ENCODE measurements at places on chromosomes 7 and 10.

- no peak for DNase-seq
These were observed 7.4 kb downstream of the CYP3A43 start for GRCh38 chr7:99835189-99835588.

- peak; percentile 71 for DNase-seq
These were observed 99.9 kb downstream of the CUBN start for GRCh38 chr10:17029581-17030271.

DNA sequence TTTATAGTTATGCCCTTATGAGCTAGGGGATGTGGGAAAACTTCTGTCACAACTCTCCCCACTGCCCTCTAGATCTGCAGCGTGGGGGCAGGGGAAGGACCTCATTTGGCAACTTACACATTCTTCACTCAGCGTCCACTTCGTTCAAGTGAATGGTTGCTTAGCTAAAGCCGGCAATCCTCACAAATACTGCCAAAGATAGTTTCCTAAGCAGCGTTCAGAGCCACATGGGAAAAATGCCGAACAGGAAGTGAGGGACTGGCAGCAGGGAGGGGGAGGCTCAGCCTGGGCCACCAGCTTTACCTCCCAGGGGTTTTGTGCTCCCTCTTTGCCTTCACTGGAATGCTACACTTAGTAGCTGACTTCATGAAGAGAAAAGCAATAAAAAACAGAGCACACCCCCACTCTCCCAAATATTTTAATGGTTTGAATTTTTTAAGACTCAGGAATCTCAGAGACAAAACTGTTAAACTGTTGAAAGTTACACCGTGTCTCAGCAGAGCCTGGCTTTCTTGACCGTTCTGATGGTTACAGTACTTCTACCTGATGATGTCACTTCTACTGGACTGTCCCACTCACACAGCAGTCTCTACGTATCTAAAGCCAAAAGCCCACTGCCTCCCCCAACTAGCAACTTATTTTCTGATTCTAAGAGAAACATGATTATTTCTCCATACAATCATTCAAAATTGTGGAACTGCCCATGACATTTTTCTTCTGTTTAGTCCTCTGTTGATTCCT lies 10.4 kb downstream of the GRM3 start:
- peak; percentile 3 for DNase-seq

DNA sequence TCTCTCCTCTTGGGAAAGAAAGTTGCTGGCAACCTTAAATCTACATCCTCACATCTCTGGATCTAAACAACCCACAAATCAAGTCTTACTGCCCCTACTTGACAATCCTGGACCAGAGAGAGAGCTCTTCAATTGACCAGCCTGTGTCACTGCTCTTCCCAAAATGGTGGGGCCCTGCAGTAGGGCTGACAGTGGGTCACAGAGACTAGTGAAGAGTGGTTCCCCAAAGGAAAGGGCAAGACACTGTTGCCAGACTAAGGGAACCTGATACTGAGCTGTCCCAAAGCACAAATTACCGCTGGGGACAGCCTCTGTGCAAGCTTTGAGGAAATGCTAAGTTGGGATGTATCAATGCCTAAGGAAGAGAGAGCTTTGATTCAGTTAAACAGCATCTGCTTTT lies 4.5 kb upstream of the GPRIN2 start:
- DNase-seq, result no peak

- DNase-seq, result no peak
These were observed 279.1 kb downstream of the CCSER2 start for GRCh38 chr10:84607523-84607922.

DNA sequence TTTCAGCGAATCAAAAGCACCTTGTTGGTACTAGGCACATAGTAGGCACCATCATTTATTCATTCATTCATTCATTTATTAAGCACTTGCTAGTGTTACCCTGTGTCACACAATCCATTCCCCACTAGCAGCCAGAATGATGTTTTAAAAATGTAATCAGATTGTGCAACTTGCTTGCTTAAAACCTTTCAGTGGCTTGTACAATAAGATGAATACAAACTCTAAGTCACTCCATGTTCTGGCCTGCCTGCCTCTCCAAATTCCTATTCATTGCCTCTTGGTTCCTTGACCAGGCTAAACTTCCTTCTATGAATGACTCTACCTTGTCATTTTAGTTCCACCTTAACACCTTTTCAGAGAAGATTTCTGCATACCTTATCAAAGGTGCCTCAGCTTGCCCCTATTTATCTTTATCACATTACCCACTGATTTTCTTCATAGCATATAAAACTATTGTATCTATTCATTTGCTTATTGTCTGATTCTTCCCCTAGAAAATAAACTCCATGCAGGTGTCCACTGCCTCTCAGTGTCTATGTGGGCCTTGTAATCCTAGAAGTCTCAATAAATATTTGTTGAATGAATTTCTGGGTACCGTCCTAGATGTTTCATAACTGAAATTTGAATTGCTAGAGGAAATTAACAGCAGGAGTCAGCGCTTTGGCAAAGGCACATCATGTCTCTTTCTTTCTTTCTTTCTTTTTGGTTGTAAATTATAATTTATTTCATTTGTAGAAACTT lies 169.5 kb downstream of the TMEM26 start:
- no peak for DNase-seq

DNA sequence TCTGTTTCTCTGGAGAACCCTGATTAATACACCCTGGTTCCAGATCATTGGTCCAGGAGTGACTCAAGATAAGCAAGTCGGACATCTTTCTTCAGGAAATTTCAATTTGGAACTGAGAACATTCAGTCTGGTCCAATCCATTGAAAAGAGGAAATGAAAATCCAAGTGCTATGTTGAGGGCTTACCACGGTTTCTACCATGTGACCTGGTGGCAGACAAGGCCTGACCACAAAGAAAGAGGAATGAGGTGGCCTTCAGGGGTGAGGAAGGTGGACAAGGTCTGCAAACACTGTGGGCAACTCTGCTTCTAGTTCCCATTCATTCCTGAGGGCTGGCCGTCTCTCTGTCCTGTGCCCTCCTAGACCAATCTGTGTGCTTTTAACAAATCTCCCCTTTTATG lies 149.2 kb upstream of the GHITM start:
- DNase-seq, result no peak

GRCh38 chr10:17590969-17591645 lies 26.1 kb downstream of the HACD1 start:
- no peak for DNase-seq

DNA sequence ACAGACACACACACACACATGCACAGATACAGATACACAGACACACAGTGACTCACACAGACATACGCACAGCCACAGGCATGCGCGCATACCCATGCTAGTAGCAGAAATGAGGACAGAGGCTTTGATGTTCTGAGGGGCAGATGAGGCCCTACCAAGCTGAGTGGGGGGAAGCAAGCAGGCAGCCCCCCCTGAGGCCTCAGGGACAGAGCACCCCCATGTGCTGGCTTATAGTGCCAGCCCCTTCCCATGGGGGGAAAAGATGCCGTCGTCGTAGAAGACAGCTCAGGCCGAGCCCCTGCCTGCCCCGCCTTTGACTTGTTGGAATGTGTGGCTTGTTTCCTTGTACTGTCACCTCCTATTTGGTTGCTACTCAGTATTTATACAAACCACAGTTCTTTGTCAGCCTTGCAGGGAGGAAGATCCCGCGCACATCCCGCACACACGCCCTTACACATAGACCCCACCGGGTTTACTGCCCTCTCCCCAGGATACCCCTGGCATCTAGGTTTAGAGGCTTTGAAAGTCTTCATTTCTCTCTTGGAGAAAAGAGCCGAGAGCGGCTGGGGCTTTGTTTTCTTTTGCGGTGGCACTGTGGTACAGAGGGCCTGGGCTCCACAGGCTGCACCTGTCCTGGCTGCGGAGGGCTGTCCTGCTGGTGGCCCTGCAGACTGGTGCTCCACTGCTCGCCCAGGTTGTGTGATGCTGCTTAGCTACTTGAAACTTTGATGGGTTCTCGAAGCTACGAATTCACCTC lies 112.5 kb downstream of the DOCK1 start:
- DNase-seq, result peak; percentile 80

DNA sequence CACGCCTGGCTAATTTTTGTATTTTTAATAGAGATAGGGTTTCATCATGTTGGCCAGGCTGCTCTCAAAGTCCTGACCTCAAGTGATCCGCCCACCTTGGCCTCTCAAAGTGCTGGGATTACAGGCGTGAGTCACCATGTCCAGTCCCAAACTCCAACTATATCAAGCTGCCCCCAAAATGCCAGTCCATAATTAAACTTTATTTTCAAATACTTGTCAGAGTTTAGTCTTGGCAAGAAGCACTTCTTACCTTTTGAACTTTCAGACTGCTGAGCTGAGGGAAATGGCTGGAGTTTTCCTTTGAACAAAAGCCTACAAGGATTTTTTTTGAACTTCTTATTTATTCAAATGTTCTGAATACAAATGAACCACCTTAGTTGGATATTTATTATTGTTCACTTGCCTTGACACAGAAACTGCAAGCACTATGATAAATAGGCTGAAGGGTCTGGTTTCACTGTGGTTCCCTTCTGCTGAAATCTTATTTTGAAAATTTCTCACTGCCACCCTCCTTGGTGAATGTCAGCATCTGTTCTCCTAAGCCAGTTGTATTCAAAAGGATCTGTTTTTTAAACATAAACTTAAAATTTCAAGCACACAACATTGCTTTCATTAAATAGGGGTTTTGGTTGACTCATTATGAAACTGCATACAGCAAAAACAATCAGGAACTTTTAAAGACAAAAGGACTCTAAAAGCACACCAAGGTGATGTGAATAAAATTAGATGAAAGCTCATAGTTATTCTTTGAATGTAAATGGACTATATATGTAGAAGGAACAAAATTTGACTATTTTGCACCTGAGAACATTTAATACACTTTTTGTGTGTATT lies 101.7 kb upstream of the SLC26A5 start:
- no peak for DNase-seq

- no peak for DNase-seq
These were observed 100.1 kb upstream of the UNC5B start for GRCh38 chr10:71112138-71112785.

DNA sequence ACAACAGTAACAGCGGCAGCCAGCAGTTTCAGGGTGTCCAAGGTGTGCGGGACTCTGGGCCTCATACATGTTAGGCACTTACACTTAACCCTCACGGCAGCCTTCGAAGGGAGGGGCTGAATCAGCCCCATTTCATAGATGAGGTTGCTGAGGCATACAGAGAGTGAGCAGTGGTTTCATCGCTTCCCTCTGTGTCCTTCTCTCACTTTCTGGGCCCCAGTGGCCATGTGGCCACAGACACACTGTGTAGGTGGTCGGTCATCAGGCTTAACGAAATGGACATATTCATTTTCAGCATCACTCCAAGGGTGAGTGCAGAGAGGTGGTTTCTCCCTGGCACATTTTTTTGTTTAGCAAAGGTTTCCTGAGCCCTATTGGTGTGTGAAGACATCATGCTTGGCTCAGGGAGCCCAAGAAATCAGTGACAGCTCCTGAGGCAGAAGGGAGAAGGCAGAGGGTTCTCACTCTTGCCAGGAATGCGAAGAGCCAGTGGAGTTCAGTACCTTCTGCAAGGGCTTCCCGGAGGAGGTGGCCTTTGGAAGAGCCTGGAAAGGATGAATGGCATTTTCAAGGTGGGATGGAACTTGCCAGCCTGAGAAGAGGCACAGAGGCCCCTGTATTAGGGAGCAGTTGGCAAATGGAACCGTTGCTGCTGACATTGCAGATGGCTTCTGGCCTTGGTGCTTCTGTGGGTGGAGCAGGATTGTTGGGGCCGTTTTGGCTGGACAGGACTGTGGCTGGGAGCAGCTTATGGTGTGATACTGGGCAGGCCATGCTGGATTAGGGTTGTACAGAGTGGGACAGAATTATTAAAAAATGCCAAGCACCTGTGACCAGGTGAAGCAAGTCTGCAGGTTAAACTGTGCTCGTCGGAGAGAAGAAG lies 61.7 kb upstream of the PPIF start:
- DNase-seq, result no peak

GRCh38 chr7:125254566-125254965 lies 324.9 kb upstream of the POT1 start:
- no peak for DNase-seq

DNA sequence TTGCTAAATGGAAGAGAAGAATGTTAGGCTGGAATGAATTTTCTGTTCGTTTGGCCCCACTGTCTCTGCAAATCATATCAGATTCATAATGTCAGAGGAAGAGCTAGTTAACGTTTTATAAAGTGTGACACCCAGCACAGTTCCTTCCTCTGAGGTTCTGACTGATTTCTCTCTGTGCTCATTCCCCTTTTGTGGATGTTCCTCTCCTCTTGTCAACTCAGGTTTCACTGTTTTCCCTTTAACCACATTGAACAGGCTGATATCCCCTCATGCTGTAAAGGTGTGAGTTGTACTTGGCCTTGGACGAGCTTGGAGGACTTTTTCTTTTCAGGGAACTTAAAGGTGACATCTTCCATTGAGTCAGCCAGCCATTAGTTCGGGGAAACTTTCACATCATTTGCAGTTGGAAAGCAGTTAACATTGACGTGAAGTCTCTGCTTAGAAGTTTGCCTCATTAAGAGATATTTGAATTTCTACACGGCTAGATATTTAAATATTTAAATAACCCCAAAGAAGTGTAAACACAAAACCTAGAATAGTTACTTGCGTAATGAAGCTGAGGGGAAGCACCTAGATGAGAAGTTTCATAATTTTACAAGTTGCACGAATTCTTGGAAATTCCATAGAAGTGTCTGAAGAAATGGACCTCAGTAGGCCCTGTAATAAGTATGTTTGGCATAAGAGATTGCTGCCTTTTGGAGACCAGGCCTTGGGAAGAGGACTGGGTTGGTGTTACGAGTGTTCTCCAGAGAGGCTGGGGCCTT lies 101.5 kb upstream of the EGR2 start:
- DNase-seq, result no peak

- DNase-seq, result peak; percentile 61
These were observed 72.3 kb downstream of the AMZ1 start for GRCh38 chr7:2760098-2760889.

- no peak for DNase-seq
These were observed 303.3 kb upstream of the CDC14C start for GRCh38 chr7:48621076-48621475.

DNA sequence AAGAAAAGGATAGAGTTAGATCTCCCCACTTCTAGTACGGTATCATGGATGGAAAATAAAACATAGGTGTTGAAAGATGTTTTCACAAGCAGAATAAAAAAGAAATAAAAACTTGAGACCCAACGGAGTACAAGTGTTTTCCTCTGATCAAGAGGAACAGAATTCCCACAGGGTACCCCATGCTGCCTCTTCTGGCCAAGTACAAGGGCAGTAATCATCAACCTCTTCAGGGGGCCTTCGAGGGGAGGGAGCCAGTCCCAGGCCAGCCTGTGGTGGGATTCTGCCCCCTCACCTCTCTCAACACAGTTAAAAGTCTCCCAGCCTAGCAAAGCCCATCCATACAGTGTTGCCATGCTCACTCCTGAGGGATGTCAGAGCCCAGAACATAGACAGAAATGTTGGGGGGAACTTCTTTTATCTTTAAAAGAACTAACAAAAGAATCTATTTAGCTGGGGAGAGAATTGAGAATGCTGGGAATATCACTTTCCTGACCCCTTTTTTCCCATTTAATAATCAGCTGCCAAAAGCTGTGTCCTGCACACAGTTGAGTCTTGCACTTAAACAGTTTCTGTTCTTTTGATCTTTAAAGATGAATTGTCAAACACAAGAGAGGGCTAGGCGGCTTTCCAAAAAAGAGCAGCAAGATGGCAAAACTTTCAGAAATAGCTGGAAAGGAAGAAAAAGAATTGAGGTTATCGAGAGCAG lies 101.7 kb downstream of the PTN start:
- DNase-seq, result no peak

- peak; percentile 22 for DNase-seq
These were observed 38.5 kb downstream of the CRTAC1 start for GRCh38 chr10:97991871-97992270.
